ENCODE measurements at places on chromosomes 2 and 18. TPM values are rescaled to one million over a fixed set of nuclear protein-coding genes. Genes with fewer than 3 reads are reported as not detected.

- DNase-seq, result no peak
These were observed 1704.8 kb upstream of the PIK3C3 start for GRCh38 chr18:40250236-40250635.

GRCh38 chr2:219142329-219142728 lies 18.3 kb downstream of the NHEJ1 start:
- DNase-seq, result no peak

GRCh38 chr2:8996006-8996405 lies 7.5 kb downstream of the MBOAT2 start:
- DNase-seq, result no peak

DNA sequence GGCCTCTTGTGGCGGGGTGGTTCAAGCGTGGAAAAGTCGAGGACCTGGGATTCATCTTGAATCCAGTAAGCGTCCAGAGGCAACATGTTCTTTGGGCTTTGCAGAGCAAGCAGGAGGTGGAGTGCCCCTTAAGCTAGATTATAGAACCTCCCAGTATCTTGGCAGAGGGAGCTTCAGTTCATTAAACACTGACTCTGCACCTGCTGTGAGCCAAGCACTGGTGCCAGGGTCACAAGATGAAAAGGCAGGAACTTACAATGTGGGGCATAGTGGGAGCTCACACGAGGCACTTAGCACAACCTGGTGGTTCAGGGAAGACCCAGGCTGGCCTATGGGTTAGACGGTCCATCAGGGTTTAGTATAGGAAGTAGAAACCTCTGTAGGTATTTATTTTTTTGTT lies 7.4 kb upstream of the FZD5 start:
- no peak for DNase-seq

DNA sequence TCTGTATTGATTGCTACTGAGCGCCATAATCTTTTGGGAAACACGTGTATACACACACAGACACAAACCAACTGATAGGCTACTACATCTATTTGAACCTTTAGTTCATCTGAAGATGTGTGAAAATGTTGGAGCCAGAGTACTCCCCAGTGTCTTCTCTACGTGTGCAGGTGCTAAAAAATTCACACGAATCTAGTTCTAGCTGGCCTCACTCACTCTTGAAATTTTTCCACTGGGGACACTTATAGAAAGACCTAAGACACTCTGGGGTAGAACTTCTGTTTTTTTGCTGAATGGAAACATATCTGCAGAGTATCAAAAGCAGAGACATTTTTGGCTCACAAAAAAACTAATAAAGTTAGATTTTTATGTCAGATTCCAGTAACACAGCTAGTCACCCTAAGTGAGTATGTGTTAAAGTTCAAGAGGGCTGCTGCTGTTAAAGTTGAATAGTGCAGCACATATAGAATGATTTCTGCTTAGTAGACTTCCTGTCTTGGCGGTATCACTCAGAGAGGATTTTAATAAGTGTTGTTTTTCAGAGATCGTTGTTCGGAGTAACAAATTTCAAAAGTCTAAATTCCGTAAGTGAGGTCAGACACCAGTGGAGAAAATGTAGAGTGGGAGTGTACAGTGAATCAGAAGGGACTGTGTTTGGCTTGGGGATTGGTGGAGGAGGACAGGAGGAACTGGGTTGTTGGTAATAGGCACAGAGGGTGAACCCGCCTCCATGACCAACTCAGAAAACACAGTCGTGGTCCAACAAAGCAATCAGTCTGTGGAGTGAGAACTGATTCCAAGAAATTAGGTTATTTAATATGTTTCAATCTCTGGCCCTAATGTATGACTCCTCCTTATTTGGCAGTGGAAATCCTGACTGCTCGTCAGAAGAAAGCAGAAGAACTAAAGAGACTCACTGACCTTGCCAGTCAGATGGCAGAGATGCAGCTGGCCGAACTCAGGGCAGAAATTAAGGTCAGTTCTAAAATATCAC lies 43.1 kb downstream of the KCTD18 start:
- DNase-seq, result peak; percentile 75

SEMA4C gene
- 13.9 TPM for total RNA-seq
